ENCODE measurements at places on chromosomes 4 and X. TPM values are rescaled to one million over a fixed set of nuclear protein-coding genes. Genes with fewer than 3 reads are reported as not detected.

Gene PABPC1L2B
- total RNA-seq = not detected

Gene LAP3
- 66.2 TPM for total RNA-seq

Gene RHOH
- 2.8 TPM for total RNA-seq

GRCh38 chr4:11367371-11367770, 61.3 kb downstream of the HS3ST1 start:
- DNase-seq = peak; percentile 39

- DNase-seq = no peak
These were observed 65.8 kb downstream of the TAPT1 start for GRCh38 chr4:16160457-16160856.

DNA sequence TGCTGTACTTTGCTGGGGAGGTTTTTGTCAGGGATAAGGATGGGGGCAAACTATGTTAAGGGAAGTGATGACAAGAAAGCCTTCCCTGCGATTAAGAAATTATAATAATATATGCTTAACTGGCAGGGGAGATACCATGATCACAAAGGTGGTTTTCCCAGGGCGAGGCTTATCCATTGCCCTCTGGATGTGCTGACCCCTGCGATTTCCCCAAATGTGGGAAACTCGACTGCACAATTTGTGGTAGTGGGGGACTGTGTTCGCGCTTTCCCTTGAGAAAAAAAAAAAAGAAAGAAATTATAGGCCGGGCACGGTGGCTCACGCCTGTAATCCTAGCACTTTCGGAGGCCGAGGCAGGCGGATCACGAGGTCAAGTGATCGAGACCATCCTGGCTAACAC, 24.5 kb downstream of the SLC25A43 start:
- no peak for DNase-seq

Gene CORIN
- 0.41 TPM for total RNA-seq

- DNase-seq = no peak
These were observed 28.3 kb upstream of the GUCY1A1 start for GRCh38 chr4:155638195-155638965.

GRCh38 chrX:24963823-24964222, 51.9 kb downstream of the ARX start:
- DNase-seq = no peak

DNA sequence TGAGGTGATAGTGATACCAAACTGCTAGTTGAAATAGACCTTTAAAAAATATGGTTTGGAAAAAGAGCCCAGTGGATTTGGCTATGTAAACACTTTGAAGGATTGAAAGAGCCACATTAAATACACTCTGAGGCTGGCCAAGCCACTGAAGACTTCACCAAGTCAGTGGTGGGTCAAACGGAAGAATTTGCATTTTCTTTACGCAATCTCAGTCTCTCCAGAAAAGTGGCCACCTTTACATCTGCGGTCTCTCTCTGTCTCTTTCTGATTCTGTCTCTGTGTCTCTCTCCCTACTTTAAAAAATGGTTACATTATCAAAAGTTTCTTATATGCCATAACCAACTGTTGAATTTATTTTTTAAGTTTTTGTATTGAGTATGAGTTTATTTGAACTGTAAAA, 651.2 kb upstream of the PITX2 start:
- no peak for DNase-seq

DNA sequence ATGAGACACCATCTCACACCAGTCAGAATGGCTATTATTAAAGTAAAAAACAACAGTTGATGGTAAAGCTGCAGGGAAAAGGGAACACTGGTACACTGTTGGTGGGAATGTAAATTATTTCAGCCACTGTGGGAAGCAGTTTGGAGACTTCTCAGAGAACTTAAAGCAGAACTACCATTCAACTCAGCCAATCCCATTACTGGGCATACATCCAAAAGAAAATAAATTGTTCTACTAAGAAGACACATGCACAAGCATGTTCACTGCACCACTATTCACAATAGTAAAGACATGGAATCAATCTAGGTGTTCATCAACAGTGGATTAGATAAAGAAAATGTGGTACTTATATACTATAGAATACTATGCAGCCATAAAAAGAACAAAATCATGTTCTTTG, 135.0 kb downstream of the REELD1 start:
- DNase-seq = no peak

- no peak for DNase-seq
These were observed 252.6 kb downstream of the BANK1 start for GRCh38 chr4:102042871-102043802.

- DNase-seq = no peak
These were observed 64.9 kb downstream of the ABLIM2 start for GRCh38 chr4:8093587-8094274.

- no peak for DNase-seq
These were observed 16.5 kb upstream of the MXRA5 start for GRCh38 chrX:3362956-3363355.

DNA sequence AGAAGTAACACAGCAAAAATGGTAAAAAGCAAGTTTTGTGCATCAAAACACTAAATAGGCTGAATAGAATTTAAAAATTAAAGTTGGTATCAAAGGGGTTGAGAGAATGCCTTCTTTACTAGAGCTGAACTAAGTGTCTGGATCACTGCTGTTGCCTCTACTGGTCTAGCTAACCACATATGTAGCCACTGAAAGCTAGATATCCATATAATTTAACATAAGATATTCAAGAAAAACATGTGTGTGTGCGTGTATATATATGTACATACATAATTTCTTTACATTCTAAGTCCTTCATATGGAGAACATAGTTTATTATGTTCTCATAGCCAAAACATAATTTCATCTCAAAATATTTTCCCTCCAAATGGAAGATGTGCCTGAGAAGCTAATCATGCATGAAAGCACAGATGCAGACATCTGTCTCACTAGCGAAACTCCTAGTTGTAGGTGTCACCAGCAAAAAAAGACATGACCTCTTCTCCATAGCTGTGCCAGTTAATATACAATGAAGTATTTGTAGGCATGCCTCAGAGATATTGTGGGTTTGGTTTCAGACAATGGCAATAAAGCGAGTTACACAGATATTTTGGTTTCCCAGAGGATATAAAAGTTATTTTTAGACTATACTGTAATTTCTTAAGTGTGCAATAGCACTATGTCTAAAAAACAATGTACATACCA, 47.3 kb downstream of the PDE5A start:
- no peak for DNase-seq

GRCh38 chr4:91914176-91914804, 389.5 kb upstream of the GRID2 start:
- no peak for DNase-seq

DNA sequence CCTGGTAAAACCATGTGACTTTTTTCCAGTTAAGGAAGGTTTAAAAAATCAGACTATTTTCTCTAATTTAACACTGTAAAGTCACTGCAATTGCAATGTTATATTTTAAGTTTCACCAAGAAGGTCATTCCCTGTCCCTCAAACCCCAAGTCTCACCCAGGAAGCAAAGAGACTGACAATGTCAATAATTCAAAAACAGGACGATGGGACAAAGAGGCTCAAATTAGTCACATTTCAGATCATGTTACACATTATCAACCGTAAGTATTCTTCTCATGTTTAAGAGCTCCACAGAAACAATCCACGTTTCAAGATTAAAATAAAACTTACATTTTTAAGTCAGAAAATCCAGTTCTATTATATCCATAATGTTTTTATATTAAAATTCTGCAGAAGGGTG, 13.2 kb downstream of the SHISA3 start:
- no peak for DNase-seq

Gene NPFFR2
- total RNA-seq = not detected

GRCh38 chrX:44997282-44997812, 124.4 kb downstream of the KDM6A start:
- DNase-seq = no peak

DNA sequence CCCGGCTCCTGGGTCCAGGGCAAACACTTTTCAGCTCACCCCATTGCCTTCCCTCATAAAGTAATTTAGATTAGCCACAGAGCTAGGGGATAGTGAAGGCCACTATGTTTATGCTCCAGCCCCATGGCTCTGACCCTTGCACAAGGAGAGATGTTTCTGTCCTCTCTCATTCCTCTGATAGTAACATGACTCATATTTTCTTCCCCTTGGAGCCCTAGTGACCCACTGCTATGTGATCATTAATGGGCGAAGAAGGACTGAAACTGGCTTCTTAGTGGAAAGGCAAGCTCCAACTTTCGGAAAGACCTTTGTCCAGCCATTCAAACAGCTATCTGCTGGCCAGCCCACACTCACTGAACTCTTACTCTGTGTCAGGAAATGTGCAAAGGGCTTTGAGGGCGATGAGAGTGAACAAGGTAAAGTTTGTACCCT, 12.3 kb downstream of the CLDN2 start:
- no peak for DNase-seq

Gene F11
- not detected for total RNA-seq

DNA sequence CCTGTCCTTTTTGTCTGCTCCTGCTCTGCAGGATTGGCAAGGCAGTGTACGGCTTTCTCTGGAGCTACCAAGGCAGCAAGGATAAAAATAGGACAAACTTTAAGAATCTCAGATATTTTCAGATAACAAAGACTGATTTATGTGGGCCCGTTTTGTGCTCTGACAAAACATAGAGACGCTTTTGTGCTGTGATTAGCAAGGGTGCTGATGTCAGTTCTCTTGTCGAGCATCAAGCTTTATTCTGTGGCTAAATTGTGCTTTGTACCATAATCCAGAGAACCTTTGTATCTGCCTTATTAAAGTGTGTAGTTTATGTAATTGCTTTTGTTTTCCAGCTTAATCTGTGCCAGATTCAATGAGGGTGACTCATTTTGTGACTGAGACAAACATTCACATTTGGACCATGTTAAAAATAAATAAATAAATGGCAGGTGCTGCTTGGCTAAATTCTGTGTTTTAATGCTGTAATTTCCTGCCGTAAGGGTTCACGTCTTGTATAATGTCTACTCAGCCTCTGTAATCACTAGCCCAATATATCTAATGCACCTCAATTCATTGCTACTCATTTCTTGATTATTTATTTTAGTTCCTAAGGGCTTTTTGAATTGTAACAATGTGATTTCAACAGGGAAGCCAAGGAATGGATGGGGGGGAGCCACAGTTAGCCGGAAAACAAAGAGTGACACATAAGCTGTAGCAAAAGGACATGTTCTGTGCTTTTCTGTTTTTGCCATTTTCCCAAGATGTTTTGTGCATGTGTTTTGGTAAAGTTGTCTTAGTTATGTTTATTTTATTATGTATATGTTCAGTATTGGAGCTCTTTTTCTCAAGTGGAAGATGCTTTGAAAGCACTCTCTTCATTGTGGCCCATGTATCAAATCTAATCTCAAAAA, 75.1 kb downstream of the GAB1 start:
- DNase-seq = no peak

- DNase-seq = peak; percentile 43
These were observed 14.5 kb upstream of the GTPBP6 start for GRCh38 chrX:332916-333610.

Gene PRR27
- total RNA-seq = not detected

Gene TMEM154
- 1.5 TPM for total RNA-seq

GRCh38 chr4:5638976-5639375, 69.4 kb downstream of the EVC2 start:
- no peak for DNase-seq

All from mucosa of descending colon (tissue), 3 donors.